GM12892 (cell line): ENCODE measurements at places on chromosomes 4 and X.

GRCh38 chr4:52566136-52567031 lies 92.7 kb downstream of the USP46 start:
- no peak for DNase-seq

DNA sequence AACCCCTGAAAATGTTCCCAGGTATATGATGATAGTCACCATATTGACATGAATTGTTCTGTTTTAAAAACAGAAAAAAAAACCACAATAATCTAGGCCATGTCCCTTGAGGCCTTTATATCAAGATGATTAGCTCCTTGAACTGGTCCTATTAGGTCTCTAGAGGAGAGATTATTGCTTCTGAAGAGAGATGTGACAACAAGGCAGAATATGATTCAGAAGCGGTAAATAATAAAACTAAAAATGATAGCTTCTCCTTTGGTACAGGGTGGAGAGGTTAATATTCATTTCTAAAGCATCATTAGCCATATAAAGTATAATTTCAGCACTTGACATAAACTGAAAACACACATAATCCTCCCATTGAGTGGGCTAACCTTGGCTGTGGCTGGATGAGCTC lies 25.8 kb downstream of the TLR8 start:
- DNase-seq, result no peak

DNA sequence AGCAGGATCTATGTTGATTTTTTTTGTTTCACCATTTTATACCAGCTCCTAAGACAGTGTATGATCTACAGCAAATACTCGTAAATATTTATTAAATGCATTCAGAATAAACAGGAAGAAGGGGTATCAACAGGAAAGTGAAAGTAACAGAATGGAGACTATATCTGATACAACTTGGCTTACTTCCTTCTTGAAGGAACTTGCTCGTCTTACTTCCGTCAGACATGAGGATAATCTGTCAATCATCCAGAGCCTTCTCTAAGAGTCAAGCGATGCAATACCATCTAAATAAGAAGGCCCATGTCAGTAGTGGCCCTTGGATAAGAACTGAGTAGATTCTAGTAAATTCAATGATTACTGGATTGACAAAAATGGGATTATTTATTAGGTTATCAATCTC lies 84.2 kb downstream of the CAMK2D start:
- no peak for DNase-seq

DNA sequence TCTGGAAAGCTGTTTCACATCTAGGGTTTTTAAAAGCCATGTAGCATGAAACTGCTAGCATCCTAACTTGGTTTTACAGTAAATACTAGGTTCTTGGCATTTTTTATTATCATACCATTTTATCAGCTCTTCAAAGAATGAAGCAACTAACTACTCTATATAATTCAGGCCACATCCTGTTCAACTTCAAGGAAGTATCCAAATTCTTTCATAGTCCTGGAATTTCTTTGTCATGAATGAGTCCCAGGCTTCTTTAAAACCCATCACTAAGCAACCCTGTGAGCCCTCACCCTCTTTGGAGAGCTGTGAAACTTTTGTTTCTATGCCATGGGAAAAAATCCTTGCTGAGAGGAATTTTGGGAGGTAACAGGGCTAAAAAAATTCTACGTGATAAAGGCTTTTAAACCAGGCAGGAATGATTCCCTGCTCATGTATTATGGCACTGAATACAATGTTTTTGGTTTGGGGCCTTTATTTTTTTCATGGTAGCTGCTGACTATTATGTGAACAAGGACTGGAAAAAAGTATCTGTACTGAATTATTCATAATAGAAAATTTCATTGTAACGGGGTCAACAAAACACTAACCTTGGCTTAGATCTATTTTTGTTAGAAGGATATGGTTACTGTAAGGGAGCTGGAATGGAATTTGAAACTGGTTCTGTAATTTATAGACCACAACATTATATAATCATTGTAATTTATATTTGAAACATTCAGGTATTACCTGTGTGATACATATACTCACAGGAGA lies 164.9 kb downstream of the DCTD start:
- DNase-seq, result no peak

GRCh38 chrX:14702145-14702544 lies 170.7 kb downstream of the FANCB start:
- DNase-seq, result no peak

DNA sequence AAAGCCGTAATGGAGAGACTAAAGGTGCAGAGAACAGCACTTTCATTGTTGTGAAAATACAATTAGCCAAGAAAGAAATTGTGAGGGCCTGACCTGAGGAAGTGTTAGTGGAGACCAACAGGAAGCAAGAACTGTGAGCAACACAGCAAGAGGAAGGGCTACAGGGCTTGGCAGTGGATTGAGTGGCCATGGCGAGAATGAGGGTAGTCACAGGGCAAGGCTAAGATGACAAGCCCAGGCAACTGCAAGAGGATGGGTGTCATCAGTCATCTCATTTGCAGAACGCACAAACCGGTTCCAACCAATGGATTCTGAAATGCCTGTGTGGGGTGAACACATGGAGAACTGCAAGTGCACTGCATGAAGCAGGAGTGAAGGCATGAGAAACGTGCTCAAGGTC lies 3.6 kb downstream of the SLC10A6 start:
- no peak for DNase-seq

DNA sequence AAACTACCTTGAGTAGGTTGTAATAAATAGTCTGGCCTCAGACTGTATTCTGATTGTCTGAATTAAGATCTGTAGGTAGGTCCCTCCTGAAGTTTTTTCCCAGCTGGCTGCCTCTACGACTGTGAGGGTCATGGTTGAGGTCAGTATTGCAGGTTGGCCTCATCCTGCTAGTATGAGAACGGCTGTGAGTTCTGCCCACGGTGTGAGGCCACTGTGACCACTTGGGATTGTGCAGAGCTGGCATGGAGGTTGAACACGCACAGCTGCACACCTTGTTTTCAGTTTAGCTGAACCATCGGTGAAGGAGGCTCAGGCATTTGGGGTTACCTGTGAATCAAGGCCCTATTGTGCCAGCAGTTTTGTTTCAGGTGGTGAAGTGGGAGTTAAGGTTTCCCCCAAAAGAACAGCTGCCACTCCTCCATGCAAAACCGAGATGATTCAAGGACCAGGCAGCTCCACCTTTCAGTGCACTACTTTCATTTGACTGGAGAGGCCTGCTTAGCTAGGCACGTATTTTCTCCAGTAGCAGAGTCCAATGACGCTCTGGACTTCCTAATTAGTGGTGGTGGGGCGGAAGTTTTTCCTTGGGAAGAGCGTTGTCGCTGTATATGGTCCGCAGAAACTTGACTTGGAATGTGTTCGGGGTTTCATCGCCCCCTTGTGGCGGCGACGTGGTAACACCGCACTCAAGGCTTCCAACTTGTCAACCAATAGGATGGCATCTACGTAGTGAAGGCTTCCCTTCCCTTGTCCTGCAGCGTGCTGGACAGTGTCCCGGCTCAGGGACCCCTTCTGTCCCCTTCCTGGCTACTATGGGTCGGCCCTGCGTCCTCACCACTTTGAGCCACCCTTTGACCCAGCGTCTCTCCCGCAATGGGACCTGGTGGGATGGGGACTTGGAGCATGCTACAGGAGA lies 13.8 kb downstream of the CMC4 start:
- peak; percentile 17 for DNase-seq

DNA sequence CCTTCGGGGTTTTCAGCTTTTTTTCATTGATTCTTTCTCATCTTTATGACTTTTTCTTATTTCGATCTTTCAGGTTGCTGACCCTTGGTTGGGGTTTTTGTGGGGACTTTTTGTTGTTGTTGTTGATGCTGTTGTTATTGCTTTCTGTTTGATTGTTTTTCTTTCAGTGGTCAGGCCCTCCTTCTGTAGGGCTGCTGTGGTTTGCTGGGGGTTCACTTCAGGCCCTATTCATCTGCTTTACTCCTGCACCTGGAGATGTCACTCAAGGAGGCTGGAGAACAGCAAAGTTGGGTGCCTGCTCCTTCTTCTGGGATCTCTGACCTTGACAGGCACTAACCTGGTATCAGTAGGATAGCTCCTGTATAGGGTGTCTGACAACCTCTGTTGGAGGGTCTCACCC lies 39.9 kb upstream of the PCDH18 start:
- DNase-seq, result no peak

GRCh38 chrX:19804151-19804550 lies 83.2 kb downstream of the SH3KBP1 start:
- DNase-seq, result no peak

GRCh38 chr4:127781300-127782024 lies 660 bp upstream of the HSPA4L start:
- no peak for DNase-seq

DNA sequence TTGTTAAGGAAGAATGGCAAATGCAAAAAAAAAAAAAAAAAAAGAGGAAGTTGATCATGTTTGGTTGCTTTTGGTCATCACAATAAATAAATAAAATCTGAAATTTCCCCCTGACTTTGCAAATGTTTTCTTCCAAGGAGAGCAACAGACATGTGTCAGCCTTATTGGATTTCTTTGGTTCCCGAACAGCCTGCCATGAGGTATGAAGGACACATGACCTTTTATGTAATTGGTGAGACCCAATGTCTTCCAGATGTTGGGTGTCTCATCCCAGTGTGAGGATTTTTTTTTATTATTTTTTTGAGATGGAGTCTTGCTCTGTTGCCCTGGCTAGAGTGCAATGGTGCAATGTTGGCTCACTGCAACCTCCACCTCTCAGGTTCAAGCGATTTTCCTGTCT lies 24.6 kb upstream of the CD99 start:
- DNase-seq, result no peak

- no peak for DNase-seq
Measured at GRCh38 chrX:153333266-153333665, 687 bp upstream of the ZNF275 start.

- no peak for DNase-seq
Measured at GRCh38 chr4:37393321-37393720, 148.8 kb downstream of the NWD2 start.

DNA sequence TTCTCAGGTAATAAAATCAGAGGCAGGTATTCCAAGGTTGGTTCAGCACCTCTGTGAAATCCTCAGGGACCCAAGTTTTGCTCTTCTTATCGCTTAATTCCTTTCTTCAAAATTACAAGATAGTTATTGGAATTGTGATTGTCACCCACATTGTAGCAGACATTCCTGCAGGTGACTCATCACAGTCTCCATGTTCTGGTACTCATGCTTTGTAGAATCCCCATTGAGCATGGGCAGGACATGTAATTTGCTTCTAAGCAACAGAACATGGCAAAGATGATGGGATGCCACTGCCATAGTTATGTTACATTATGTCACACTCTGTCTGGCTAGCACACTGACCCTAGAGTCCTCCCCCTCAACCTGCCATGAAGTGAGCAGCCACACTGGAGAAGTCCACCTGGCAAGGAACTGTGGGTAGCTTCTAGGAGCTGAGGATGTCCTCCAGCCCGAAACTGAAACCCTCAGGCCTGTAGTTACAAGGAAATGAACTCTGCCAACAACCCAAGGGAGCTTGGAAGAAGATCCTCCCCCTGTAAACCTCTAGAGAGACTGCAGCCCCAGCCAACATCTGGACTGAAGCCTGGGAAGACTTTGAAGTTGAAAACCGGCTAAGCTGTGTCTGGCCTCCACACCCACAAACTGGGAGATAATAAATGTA lies 58.3 kb upstream of the GUCY1A1 start:
- no peak for DNase-seq

DNA sequence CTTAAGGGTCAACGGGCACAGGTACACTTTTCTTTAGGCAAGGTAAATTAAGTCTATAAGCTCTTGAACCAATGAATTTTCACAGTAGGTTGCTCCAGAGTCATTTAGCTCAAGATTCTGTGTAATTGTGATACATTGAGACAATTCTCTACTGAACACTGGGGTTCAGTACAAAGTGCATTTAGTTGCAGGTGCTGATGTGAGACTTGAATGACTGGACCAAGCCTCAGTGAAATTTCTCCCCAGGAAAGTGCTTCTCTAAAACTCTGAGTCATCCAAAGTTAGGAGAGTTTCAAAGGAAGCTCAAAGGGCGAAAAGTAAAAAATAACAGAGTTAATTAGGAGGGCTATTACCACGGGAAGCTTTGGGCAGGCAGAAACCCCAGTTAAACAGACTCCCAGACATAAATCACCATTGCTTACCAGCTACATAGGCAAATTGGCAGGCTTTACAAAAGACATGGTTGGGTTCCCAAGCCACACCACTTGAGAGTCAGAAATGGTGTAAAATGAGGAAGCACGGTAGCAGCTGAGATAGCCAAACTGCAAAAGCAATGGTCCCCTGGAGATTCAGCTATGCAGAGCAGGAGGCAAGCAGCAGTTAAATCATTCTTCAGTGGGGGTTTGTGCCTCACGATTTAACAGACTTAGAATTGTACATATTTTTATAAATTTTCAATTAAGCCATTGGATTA lies 202.6 kb downstream of the PCDH19 start:
- no peak for DNase-seq

DNA sequence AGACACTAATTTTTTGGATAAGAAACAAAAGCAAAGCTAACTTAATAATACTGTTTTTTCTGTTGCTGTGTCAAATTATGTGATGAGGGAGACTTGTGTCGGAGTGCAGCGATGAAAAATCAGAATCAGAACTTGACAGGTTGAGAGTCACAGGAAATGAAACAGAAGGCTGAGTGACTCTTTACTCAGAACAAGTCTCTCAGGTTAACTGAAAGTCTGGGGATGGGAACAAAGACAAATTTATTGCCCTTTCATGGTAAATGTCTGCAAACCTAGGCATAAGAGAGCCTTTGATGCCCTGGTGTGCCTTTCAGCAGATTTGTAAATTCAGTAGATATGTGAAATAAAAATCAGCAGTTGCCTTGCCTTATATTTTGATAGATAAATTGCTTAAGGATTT lies 96.0 kb downstream of the ADGRL3 start:
- no peak for DNase-seq

DNA sequence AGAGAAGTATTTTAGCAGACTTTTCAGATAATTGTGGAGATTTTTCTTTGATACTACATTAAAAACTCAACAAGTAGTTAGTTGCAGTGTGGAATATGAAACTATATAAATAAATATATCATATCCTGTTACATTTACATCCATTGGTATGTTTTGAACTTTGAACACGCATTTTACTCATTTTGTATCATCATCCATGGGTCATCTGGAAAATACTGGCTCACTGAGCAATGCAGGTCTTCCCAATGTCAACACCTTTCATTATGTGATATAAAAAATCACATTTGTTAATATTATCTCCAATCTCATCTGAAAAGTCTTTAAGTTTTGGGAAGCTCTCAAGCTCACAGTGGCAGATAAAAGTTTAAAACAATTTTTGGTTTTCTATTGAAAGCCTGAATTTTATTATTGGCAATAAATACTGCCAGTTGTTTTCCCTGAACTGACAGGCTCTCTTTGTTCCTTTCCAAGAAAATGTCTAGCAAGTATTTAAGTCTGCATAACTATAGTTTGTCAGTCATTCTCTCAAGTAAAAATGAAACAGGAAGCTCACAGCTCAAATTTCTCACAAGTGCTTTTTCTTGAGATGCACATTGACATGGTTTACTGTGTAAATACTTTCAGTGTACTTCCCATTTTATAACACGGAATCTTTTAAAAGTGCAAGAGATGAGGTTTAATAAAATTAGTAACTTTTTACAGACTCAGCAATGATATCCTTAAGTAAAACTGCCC lies 183.5 kb upstream of the GPC4 start:
- DNase-seq, result no peak

- no peak for DNase-seq
Measured at GRCh38 chrX:46759645-46759974, 692 bp upstream of the SLC9A7 start.
